ENCODE measurements at places on chromosomes 3 and 15.

- DNase-seq: no peak
These were observed 48.6 kb downstream of the CMSS1 start for GRCh38 chr3:99866261-99866761.

DNA sequence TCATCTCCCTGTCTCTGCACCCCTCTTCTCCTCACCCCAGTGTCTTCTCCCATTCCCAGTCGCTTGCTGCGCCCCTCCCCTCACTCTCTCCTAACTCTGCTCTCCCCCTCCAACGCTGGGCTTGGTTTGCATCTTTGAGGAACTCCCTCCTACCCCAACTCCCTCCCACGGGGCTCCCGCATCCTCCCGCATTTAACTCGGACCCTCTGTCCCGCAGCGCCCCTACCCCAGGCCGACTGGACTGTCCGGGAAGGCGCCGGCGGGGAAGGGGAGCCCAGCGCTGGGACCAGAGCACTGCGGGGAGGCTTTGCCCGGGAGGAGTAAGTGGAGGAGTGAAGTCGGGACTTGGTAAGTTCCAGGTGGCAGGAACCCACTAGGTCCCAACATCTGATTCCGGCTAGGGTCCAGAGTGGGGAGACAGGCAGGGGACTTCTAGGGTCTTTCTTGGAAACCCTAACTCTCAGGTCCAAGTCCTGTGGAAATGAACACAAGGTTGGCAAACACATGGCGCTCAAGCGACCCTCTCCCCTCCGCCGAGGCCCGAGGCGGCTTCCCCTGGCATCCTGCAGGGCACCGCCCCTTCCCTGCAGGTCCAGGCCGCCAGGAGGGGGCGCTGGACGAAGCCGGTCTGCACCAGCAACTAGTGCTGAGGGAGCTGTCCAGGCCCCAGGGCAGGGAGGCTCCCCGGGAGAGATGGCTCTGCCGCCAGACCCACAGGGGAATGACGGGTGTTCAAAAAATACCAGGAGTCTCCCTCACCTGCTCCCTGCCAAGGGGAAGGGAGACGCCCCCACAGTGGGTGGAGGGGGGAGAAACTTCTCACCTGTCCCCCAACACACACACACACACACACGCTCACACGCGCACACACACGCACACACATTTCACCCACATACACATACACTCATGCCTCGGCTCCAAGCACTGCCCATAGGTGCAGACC, 53.2 kb downstream of the LHFPL4 start:
- no peak for DNase-seq

DNA sequence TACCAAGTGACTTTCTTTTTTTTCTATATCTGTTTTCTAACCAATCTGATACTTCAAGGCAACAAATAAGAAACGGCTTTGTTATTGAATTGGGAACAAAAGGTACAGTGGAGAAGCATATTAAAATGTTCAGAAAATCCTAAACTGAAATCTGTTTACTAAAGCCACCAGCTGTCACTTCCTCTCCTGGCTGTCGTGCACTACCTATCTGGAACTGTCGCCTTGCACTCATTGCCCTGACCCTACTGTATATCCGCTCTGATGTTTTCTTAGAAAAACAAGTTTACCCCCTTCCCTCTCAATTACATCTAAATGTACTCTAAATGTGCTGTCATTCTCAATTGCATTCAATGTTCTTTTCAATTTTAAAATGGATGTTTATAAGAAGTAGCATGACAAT, 439.8 kb upstream of the ARRDC4 start:
- no peak for DNase-seq

DNA sequence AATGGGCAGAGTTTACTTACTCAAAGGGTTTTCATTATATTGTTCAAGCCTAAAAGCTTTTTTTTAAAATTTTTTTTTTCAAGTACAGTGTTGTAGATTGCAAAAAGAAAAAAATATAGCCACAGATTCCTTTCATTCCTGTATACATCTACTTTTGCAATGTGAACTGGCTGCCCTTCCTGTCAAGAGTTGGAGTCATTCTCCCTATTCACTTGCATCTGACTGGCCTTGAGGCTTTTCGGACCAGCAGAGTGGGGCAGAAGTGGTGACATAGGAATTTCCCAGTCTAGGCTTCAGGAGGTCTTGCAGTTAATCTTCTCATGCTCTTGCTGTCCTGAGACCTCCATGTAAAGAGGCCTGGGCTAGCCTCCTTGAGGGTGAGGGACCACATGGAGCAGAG, 218.3 kb upstream of the CFAP20DC start:
- no peak for DNase-seq

GRCh38 chr3:63076357-63076756, 201.1 kb upstream of the CADPS start:
- DNase-seq: no peak

DNA sequence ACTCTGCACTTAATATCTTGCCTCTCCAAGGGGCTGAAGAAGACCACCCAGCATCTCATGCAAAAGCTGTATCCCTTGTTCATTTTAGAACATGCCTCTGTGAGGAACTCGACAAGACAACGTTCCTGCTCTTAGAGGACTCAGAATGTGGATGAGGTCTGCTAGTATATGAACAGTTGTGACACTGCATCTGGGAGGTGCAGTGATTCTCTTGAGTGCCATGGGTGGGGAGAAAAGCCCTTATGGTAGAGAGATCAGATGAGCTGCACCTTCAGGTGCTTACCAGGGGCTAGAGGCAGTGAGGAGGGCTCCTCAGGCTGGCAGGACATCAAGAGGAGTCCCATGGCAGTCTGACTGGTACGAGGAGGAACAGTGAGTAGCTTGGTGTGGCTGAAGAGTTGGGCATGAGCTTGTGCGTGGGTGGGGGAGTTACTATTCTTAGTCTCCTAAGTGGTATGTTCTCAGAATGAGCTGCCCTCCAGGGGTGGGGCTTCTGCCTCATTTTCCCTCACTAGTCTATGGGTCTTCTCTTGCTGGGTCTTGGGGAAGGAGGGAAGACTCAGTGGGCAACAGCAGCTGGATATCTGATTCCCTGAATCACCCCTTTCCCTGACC, 56.7 kb upstream of the ATP2B2 start:
- DNase-seq: no peak

DNA sequence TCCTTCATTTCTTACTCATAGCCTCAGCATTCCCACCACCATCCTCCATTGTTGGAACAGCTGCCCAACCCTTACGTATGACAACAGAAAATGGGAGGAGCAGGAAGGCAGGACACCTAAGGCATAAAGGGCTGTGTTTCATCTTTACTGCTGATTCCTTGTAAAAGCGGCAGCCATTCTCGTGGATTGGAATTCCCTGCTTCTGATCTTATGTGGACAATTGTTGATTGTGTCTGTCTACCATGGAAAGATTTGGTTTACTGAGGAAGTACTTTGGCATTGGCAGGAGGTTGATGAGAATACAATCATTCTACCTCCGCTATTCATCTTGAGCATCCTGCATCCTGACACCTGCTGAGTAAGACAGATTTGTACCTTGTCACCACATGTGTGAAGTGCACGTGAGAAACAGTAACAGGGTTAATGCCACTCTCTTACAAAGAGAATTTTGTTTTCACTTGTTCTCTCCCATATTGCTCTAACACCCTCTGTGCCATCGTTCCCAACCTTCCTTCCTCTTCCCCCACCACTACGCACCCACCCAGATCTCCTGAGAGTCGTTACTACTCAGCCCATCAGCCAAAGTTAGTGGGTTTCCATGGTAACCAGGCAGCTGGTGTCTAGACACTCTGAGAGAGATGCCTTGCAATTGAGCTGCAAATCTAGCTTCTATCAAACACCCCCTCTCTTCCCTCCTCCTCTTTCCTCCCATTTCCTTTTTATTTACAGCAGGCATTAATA, 75.7 kb downstream of the GAP43 start:
- DNase-seq: no peak

GRCh38 chr15:43150191-43150929, 17.0 kb downstream of the TMEM62 start:
- peak; percentile 86 for DNase-seq
